ENCODE measurements at places on chromosomes 16 and 17.
A peak's percentile ranks its signal among the peaks of the same experiment; 100 is the strongest.

DNA sequence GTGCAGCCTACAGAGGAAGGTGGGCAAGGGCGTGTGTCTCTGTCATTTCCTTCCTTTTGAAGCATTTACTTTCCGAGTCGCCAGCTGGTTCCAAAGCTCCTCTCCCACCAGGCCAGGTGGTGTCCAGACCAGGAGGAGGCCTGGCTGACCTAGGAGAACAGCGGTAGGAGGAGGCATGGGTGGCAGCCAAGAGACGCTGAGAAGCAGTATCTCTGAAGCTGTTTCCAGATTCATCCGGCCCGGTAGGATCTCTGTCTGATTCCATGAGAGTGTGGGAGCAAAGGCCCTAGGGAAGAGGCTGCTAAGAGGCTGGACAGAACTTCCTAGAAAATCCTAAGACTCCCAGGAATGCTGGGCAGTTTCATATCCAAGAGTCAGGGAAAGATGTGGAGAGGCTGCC lies 20.3 kb downstream of the MEOX1 start:
- no peak for DNase-seq

- no peak for DNase-seq
Measured at GRCh38 chr17:48727415-48728175, 955 bp downstream of the HOXB13 start.

GRCh38 chr17:14926526-14927122 lies 338.5 kb downstream of the PMP22 start:
- DNase-seq = peak; percentile 65

DNA sequence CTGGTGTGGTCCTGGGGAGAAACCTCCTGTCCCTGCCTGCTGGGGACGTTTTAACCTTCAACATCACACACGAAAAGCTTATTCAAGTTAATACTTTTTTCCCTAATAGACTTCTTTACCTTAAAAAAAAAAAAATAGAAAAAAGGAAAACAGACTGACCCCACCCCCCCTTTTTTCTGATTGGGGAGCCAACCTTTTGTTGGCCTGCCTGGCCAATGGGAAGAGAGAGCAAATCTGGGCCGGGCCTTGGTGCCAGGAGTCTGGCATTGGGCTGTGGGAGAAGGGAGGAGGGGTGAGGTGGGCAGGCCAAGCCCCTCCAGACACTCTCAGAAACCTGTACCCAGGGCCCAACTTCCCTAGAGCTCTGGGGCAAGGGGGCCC lies 3.0 kb downstream of the CBX8 start:
- no peak for DNase-seq

DNA sequence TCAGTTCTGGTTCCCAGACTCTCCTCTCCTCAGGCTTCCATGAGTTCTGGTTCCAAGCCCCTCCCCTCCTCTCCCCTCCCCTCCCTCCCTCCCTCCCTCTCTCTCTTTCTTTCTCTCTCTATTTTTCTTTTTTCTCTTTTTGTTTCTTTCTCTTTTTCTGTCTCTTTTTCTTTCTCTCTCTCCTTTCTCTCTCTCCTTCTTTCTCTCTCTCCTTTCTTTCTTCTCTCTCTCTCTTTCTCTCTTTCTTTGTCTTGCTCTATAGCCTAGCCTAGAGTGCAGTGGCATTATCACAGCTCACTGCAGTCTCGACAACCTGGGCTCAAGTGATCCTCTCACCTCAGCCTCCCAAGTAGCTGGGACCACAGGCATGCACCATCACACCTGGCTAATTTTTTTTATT lies 796 bp upstream of the CES3 start:
- no peak for DNase-seq

DNA sequence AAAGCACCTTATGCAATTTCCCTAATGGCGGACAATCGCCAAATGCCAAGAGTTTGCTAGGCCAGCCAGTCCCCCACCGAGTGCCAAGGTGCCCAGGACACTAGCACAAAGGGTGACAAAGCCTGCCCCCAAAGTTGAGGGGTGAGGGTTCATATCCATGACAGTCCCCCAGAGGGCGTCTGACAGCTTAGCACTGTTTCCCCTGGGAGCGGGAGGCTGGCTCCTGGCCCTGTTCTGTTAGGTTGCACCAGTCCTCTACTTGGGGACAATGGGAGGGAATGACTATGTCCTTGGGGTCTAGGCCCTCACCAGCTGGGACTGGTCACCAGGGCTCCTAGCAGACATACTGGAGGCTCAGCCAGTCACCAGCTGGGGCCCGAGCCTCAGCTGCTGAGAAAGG lies 66.9 kb downstream of the MYO18A start:
- no peak for DNase-seq

GRCh38 chr17:31052187-31052889 lies 42.4 kb upstream of the NF1 start:
- DNase-seq = no peak

DNA sequence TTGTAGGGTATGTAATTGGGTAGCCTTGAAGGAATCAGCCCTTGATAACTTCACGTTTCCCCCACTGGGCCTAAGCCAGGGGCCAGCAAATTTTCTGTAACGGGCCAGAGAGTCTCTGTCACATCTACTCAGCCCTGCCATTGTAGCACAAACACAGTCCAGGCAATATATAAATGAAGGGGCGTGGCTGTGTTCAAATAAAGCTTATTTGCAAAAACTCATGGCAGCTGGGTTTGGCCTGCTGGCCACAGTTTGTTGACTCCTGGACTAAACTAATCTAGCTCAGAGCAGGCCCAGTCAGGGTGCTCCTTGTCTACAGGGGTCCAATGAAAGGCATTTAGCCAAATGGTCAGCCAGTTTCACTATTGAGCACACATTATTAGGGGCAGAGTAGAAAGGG lies 141.6 kb downstream of the CCDC182 start:
- no peak for DNase-seq

DNA sequence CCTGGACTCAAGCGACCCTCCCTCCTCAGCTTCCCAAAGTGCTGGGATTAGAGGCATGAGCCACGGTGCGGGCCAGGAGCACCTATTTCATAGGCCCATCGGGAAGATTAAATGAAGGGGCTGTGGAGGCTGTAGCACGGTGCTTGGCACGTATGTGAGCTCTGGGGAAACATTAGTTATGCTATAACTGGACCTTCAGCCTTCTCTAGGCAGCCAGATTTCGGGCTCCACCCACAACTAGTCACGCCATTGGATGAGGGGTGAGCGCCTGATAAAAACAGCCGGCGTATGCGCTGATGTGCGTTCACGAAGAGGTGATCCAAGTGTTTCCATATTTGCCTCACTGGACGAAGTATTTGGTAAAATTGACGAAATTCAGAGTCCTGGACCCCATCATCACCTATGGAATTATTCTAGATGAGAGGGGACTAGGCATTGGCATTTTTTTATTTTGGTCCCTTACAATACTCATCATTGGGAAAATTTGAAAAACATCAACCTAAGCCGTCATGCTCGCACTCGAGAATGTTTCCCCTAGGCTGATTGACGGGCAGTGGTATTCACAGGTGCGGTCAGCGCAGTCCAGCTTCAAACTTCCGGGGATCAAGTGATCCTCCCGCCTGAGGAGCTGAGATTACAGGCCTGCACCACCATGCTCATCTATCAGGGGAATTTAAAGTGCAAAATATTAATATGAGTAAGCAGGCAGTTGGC lies 1.8 kb upstream of the ANKRD11 start:
- DNase-seq = no peak

- DNase-seq = no peak
Measured at GRCh38 chr17:29155966-29156338, 24.2 kb downstream of the MYO18A start.

DNA sequence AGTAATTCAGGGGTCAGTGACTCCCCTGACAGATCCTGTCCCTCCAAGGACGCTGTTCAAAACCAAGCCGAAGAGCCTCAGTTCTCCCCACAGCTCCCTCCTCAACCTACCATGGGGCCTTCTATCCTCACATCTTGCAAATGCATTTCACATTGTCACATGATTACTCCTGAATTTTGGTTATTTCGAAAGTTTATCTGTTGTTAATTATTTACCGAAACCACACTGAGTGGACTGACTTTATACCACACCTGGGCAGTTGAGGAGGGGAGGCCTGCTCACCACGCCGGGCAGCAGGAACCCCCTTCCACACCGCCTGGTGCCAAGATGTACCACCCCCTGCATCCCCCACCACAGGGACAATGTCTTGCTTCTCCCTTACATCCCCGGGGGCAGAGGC lies 4.7 kb downstream of the TIMP2 start:
- DNase-seq = no peak

DNA sequence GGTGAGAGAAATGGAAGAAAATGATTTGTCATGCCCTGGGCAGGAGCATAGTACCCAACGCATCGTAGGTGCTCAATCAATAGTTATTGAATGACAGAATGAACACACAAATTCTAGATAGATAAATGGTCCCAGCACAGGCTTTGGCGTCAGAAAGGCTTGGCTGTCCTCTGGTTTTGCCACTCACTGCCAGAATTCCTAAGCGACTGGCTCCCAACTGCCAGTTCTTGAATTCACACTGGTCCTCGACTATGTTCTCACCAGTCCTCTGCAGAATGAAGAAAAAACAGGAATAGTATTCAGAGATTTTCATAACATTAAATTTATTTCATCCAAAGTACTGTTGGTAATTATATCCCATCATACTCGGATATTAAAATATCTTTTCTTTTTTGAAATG lies 163.1 kb upstream of the NOL11 start:
- DNase-seq = no peak

- no peak for DNase-seq
Measured at GRCh38 chr16:2697401-2697948, 15.2 kb downstream of the KCTD5 start.

GRCh38 chr17:71934520-71934919 lies 186.3 kb upstream of the SOX9 start:
- DNase-seq = no peak

DNA sequence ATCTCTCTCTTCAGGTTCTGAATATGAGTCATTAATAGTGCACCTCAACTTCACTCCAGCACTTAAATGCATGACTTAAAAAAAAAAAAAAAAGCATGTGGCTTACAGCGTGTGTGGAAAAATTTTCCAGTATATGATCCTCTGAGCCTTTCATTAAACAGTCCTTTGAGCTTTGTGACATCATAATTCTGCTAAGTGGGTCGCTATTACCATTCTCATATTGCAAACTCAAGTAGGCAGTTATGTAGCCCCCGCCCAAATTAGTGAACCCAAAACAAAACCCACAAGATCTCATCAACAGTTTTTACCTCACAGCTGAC lies 672 bp downstream of the CMTR2 start:
- DNase-seq = no peak

DNA sequence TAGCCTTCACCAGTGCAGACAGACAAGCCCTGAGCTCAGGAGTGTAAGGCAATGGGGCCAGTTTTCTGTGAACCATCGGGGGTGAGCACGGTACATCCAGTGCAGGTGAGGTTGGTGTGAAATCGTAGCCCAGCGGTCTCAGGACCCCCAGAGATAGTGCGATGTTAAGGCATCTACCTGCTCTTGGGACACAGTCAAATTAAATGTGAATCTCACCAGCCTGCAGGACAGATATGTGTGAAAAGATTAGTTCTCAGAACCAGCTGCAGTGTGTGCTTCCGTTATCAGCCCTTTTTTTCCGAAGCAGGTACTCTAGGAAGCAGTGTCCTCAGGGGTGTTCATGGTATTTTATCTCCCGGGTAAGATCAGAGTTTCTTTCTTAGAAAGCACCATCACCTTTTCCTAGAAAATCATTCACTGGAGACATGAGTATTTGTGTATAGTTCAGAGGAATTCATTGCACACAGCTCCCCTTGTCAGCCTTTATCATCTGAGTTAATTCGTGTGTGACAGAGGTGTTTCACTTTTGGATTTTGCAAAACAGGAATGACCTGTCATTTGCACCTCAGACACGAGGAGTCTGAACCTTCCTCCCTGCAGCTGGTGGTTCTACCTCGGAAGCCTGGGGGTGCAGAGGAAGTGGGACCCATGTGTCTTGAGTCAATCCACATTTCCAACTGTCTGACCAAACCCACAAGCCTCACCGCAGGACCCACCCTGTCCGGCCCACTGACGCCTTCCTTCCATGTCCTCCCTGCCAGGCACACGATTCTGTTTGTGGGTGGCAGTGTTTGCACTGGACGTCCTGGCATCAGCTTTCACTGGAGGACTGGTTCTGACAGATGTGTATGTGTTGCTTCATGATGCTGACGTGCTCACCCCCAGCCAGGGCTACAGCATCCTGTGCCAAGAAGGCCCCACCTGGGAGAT lies 107.8 kb downstream of the CLEC16A start:
- DNase-seq = peak; percentile 66

DNA sequence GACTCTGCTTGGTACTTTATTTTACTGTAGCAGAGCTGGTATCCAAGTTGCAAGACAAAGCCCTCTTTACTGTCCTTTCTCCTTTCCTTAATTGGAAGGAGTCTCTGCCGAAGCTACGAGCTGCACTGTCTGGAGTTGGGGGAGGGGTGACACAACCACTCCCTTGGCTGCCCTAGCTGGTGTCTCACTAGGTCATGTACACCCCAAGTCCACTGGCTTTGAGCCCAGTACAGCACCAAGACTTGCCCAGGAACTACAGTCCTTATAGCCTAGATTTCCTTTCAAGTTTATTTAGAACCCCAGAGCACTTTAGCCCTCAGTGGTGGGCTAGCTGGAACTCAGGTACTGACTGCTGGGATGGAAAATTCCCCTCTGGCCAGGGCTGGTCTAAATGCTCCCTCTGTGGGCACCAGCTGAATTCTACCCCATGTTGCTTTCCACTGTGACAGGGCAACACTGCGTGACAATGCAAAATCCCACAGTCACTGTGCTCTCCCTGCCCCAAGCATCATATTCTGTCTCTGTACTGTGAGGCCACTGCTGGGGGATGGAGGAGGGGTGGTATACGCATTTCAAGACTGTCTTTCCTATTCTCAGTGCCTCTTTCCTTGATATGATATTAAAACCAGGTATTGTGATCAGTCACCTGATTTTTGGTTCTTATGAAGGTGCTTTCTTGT lies 18.4 kb downstream of the EFCAB5 start:
- DNase-seq = no peak

DNA sequence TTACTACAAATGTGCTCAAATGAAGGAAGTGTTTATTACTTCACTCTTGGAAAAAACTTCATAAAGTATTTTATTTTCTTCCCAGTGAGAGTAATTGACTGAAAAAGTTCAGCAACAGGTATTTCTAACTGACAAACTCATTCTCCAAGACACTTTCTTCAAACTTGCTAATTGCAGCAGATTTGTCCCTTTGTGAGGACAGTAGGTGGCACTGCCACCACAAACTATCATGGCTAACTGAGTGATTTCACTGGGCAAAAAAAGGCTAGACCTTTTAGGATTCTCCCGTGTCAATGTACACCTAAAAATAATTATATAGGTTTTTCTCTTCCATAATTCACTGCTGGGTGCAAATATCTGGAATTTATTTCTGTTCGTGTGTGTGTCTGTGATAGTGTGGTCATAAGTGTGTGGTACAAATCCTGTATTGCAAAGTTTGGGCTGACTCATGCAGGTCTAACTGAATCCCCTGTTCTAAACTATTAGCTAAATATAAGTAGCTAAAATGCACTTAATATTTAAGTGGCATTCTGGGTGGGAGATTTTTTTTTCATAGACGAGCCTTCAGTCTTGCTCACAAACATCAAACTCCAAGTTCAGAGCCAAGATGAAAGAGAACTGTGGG lies 3.9 kb downstream of the HS3ST3A1 start:
- peak; percentile 43 for DNase-seq

DNA sequence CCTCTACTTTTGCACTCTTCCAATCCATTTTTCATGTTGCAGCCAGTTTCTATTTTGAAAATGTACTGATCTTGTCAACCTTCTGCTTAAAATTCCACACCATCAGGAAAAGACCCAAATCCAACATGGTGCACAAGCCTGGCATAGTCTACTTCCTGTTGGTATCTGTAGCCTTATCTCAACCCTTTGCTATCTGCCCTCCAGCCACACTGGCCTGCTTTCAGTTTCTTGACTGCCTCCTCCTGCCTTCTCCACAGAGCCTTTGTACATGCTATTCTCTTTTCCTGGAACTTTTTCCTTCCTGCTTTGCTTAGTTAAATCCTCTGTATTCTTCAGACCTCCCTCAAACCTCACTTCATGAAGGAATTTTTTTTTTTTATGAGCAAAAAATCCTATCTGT lies 31.5 kb downstream of the NLRP1 start:
- DNase-seq = no peak
